HS-27A (cell line): ENCODE measurements at places on chromosomes 3 and 15.

DNA sequence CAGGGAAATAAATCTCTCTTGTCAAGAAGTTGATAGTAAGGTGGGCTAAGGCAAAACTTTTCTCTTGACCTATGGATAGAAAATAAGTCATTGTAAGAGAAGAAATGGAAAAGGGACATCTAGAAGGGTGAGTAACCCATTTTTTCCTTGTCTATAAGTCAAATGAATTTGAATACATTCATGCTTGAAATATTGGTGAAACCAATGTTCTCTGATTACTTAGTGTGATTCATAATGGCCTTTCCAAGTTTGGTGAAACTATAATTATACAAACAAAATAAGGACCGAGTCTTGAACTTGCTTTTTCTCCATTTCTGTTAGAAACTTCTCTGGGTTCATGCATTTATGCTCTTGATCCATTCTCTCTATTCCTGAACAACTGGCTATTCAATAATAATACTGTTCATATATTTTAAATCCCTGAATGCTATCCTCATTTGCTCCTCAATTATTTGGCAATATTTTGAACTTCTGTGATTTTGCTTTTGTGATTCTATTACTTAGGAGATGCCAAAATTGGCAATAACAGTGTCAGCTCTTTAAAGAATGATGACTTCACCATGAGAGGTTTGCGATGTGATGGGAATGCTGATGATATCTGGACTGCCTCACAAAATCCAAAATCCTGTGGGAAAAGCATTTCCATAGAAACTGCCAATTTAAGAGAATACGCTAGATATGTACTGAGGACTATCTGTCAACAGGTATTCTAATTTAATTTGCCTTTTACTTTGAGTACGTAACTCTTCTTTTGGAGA is 12.3 kb downstream of the P2RY12 start:
- DNase-seq, result no peak

DNA sequence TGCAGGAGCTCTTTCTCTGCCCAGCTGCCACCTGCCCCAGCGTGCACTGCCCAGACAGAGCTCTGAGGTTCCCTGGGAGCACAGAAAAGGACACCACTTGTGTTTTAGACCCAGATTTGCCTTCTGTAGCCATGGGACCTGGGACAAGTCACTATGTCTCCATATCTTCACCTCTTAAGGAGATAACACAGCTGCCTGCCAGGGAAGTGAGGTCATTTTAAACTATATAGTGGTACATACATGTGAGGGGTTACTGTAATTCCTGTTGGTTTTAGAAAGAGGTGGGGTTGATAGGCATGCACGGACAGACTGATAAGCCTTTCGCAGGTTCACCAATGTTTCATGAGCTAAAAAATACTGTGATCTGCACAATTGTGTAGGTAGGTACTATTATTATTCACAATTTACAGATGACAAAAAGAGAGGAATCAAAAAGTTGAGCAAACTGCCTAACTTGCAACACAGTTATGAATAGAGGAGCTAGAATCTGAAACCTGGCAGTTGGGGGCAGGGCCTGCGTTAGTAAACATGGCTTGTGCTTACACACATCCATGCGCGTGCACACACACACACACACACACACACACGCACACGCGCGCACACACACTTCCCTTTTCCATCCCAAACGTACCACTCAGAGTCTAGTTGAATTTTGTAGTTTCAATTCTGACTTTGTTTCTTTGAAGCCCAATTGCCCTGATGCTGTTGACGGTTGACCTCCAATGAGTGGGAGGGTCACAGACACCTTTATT is 193.6 kb downstream of the FAM43A start:
- no peak for DNase-seq

- DNase-seq, result no peak
Measured at GRCh38 chr3:71582036-71582611, 1.4 kb downstream of the FOXP1 start.

DNA sequence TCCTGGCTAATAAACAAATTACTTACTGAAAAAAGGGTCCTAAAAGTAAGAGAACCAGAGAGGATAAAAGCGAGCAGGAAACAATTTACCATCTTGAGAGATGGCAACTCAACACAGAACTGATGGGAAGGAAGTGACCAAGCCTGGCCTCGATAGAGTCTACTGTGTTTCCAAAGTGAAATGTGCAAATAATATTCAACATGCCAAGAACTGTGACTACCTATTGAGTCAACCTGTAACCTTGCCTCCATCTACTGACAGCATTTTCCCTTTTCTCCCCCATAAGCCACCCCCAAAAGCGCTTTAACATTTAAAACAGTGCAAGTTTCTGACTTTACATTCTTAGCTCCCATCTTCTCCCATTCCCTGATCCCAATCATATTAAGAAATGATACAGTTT is 75.4 kb upstream of the PSMD6 start:
- no peak for DNase-seq
